ENCODE measurements at places on chromosomes 7 and 10.

DNA sequence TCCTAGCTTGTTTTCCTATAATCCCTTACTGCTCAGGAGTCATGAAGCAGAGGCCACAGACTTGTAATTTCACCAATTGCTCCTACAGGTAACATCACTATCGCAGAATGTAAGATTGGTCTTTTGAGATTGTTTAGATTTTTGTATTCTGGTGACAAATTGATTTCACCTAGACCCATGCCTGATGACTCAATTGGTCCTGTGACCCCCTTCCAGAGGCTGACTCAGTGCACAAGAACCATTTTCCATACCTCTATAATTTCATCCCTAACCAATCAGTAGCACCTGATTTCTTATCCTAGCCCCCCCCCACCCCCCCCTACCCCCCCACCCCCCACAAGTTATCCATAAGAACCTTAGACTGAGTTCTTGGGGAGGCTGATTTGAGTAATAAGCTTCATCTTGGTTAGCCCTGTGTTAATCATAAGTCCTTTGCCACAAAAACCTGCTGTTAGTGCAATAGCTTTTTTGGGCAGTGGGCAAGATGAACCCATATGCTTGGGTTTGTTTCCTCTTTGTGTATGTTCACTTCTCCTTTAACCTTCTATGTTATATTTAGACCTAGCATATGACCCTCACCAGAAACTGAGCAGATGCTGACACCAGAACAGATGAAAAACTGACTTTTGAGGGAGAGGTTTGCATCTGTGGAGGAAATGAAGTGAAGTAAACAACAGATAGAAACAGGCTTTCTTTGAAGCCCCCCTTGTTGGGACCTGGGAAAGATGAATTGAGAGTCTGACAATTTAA, 187.1 kb downstream of the KIF20B start:
- no peak for DNase-seq

- DNase-seq: no peak
Measured at GRCh38 chr7:1709900-1710299, 39.8 kb downstream of the ELFN1 start.

- DNase-seq: no peak
Measured at GRCh38 chr7:118870187-118870586, 645.7 kb downstream of the ANKRD7 start.

DNA sequence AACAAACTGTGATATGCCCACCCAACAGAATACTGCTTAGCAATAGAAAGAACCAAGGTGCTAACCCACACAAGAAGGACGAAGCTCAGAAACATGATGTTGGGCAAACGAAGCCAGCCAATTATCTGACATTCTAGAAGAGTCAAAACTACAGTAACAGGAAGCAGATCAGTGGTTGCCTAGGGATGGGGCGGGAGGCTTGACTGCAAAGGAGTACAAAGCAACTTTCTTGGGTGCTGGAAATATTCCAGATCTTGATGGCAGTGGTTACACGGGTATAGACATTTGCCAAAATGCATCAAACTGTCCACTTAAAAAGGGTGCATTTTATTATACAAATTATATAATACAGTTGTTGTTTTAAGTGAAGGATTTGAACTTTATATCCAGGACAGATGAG, 41.1 kb upstream of the RET start:
- DNase-seq: no peak

DNA sequence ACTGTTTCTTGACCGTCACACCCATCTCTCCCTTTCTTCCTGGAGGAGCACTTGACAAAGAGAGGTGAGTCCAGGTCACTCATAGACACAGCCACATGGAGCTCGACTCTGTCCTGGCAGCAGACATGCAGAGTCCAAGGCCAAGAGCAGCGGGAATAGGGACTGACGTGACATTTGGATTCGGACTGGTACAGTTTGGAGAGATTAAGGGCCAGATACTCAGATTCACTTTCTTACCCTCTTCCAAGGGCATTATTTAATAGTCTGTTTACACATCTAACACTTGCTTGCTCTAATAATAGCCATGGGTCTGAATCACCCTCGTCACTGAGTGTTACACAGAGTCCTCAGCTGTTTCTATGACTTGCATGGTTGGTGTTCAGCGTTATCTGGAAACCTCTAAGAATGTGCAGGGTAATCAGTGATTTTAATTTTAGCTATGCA, 39.2 kb upstream of the OTUD1 start:
- DNase-seq: peak; percentile 82

DNA sequence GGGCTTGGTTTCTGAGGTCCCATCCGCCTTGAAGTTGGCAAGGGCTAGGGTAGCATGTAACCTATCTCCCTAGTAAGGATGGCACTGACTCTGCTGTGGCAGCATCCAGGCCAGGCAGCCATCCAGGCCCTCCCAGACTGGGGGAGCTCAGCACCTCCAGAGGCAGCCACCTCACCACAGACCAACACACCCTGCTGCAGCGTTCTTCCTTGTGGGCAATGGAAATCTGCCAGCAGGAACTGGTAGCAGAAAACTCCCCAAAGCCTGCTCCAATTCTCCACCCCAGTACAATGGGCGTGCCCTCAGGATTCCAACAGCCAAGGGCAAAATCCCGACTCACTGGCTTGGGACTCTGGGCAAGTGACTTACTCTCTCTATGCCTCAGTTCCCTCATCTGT, 27.5 kb downstream of the DLG5 start:
- DNase-seq: peak; percentile 62

DNA sequence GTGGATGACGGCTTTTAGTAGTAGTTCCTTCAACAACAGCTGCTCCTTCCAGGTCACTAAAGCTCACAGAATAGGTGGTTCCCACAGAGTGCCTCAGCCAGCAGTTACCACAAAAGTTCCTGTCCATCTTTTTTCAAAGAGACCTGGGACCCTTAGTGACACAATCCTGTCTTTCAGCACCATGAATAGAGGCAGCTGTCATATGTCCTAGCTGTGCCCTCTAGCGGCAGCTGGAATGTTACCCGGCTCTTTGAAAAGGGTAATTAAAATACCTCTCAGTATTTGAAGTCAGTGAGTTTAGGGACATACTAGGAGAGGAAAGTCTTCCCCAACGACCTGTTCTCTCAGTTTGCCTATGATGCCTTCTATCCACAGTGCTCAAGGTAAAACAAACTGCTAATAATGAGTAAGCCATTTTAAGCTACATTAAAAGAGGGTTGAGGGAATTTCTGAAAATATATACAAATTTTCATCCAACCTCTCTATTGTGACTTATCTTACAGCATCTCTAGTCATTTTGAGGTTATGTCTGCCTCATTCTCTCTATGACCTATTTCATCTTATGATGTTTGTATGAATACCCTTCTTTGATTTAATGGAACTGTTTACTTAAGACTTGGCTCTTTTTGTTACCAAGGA, 290.8 kb downstream of the NXPH1 start:
- peak; percentile 3 for DNase-seq

GRCh38 chr7:106891548-106892410, 26.7 kb downstream of the PIK3CG start:
- DNase-seq: no peak

GRCh38 chr10:88256013-88256680, 327.0 kb downstream of the RNLS start:
- DNase-seq: no peak

GRCh38 chr7:42070068-42070467, 166.9 kb downstream of the GLI3 start:
- DNase-seq: peak; percentile 47

DNA sequence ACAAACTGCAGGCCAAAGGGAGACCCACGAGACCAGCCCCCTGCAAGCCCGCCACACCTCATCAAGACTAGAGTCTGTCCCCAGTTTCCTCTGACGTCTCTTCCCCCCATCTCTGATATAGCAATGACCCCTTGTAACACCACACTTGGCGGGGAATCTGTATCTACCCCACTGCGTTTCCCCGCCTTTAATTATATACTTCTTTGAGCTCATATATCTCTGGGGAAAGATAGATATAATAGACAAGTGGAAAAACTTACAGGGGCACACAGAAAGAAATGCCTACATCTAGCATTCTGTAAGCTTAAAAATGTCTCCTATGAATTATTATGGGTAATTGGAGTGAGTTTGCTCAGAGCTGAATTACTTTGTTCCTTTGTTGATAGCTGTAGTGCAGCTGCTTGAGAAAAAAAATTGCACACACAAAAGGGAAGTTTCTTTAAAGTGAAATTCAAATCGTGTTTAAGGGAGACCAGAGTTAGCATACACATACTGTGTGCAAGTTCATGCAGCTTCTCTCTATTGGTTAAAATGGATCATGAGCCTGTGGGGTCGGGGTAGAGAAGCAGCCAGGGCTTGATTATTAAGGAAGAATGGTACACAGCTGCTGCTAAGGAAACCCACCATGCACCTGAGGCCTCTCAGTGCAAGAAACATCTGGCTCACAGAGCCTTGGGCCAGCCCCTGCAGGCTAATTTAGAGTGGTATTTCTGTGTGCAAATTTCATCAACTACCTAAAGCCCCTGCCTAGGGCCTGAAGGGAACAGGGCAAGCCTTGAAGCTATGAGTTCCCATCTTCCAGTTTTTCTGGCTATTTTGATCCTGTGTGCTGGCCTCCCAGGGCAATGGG, 32.5 kb downstream of the CDCA7L start:
- no peak for DNase-seq

- DNase-seq: no peak
Measured at GRCh38 chr7:91420606-91421005, 156.4 kb downstream of the FZD1 start.

GRCh38 chr7:125602441-125602840, 672.8 kb upstream of the POT1 start:
- no peak for DNase-seq

GRCh38 chr10:129875993-129876726, 87.9 kb downstream of the EBF3 start:
- no peak for DNase-seq

- peak; percentile 53 for DNase-seq
Measured at GRCh38 chr10:125263551-125263950, 103.2 kb upstream of the CTBP2 start.

DNA sequence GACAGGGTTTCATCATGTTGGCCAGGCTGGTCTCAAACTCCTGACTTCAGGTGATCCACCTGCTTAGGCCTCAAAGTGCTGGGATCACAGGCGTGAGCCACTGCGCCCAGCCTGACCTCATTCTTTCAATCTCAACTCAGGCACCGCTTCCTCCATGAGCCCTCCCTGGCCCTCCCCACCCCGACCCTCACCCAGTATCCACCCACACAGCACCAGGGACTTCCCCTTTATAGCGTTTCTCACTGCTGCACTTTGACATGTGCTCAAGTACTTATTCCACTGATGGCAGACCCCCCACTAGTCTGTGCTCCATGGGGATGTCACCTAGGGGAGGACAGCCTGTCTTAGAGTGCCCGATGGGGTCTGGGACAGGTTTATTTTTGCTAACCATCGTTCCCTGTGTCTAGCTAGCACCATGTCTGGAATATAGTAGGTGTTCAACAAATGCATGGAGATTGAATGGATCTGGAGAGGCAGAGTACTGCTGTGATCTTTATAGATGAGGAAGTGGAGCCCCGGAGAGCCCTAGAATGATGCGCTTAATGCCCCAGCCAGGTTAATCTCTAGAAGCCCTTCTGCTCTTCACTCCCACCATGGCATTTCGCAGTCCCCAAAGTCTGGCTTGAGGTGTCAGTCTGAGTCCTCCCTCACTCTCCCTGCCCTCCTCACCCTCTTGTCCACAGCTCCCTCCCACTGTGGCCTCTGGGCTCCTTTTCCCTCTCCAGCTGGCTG, 258.8 kb downstream of the RPS24 start:
- no peak for DNase-seq

DNA sequence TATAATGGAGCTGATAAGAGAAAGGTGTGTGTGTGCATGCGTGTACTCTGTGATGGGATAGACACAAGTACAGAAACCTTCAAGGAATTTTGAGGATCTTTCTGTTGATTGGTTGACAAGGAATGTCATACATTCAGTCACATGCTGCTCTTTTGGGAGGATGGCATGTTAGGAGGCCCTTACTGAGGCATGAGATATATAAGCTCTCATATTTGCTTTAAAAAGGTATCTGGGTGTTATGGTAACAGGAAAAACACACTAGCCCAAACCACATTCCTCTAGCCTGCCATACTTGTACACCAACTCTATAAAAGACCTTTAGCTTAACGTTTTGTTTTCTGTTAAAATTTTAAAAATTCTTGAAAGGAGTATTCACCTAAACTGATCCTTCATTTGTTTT, 72.5 kb upstream of the EGFR start:
- no peak for DNase-seq

GRCh38 chr10:33799281-33799943, 464.9 kb upstream of the NRP1 start:
- peak; percentile 37 for DNase-seq

DNA sequence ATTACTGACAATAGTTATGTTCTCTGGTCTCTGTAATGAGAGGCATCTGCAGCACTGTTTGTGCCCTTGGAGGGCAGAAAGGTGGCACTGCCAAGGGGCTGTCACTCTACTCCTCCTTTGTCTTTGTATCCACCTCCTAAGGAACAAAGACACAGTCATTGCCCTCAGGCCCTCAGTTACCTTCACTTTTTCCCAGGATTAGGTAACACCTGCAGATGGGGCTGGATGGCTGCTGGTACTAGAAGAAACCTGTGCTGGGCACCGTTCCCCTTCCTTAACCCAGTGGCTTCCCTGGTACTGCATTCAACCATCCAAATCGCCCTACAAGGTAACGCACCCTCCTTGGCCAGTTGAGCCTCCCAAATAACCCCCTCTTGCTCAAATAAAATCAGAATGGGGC, 246.9 kb upstream of the NEBL start:
- no peak for DNase-seq

DNA sequence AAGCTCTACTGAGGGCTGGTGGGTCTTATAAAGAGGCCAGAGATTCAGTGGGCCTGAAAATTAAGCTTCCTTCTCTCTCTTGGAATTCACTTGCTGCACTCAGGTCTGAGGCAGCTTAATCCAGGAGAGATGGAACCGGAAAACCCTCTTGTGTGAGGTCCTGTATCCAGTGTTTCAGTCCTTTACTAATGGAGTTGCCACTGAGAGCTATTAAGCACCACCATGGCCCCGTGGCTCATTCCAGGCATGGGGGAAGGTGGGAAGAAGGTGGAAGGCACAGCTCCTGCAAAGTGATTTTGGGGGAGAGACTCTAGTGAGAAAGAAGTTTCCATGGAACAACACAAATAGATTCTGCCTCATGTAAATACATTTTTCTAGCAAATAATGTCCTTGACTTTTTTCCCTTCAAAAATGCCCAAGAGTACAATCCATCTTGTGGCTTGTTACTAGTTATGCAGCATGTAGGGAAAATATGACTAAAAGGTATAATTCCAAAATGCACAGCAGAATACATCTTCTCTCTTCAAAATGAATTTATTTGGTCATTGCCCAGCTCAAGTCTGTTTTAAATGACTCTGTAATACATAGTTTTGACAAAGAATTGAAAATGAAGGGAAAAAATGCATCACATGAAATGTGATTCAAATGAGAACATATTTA, 46.7 kb upstream of the FOXI2 start:
- no peak for DNase-seq

GRCh38 chr10:88194041-88194887, 330.8 kb downstream of the PTEN start:
- DNase-seq: no peak

DNA sequence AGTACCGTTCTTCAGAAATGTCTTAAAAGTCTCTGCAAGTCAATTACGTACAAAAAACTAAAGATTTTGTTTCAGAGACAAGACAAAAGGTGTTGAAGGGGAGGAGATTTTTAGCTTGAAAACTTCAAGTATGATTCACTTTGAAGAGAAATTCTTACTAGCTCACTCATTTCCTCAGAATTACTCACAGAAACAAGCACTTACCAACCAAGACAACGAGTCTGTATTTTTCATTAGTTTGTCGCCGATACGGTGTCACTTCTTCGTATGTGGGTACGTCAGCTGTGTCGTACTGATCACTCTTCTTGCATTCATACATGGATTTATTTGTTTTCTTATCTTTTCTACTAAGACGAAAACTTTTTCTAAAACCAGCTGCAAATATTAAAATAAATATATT, 90.6 kb upstream of the ODAD2 start:
- DNase-seq: peak; percentile 87
